Activated CD4-positive, alpha-beta T cell treated with anti-CD3 and anti-CD28 coated beads, Interleukin-2, Interleukin-4, amounts not matched to agents 100 ng/mL and 50 ng/mL, durations not matched to agents 16 hours and 8 hours (primary cell): ENCODE measurements at places on chromosomes 12 and 14.

- DNase-seq, result no peak
These were observed 1.7 kb downstream of the AVIL start for GRCh38 chr12:57816855-57817151.

DNA sequence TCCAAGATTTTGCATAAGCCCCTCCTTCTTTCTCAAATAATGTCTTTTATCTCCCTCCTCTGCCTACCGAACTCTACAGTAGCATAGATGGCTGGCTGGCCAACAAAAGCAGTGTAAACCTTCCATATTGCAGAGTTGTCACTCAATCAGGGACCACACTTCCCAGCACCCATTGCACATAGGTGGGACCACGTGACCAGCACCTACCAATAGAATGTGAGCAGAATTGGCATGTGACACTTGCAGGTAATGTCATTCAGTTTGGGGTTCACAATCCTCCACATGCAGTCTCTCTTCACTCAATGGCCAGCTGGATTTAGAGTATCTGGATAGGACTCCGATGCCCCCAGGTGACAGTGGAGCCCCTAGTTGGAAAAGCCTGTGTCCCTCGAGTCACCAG lies 190.3 kb upstream of the CRY1 start:
- no peak for DNase-seq

DNA sequence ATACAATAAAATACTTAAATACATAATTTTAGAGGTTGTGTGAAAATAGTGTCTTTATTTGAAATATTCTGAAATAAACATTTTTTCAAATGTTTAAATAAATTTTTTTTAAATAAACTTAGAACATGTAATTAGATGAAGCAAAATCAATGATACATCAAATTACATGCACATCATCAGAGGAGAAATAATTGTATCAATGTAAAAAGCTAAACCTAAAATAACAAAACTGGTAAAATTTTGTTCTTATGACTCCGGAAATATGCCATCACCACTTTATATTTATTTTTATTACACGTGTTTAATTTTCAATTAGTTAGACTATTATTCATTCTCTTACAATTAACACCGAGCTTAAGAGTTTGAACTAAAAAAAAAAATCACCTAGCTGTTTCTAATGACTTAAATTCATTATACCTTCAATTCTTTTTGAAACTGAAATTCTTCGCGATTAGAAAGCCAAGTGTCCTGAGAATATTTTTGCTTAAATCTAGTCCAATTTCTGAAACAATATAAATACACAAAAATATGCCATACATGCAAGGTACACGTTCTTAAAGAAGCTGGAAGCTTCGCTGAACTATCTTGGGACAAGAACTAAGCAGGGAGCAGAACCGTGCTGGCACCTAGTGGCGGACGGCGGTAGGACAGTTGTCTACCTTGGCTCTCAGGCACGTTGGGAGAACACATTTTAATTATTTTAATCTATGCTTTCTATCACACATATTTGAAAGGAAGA lies 230.5 kb downstream of the SLC25A21 start:
- DNase-seq, result peak; percentile 57

DNA sequence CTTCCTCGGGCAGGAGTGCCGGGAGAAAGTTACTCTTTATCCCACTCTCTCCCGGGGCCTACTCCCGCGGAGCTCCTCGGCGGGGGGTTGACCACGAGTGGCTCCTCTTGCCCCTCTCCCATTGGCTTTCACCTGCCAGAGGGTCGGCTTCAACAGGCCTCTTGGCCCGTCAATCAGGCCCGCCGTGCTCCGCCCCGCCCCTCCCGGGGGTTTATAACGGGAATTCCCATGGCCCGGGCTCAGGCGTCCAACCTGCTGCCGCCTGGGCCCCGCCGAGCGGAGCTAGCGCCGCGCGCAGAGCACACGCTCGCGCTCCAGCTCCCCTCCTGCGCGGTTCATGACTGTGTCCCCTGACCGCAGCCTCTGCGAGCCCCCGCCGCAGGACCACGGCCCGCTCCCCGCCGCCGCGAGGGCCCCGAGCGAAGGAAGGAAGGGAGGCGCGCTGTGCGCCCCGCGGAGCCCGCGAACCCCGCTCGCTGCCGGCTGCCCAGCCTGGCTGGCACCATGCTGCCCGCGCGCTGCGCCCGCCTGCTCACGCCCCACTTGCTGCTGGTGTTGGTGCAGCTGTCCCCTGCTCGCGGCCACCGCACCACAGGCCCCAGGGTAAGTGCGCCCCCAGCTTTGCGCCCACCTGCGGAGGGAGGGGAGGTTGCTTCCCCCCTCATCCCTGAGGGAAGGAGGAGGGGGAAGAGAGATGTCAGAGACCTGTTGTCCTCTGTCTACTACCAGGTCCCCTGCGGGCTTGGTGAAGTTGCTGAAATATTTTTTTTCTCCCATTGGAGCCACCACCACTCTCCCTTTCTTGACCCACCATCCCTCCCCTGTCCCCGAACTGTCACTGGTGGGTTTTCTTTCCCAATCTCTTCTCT lies at the start of gene SMOC1:
TSS of gene SMOC1 (plus strand) at position 242 of the 869 bp plus-strand sequence. CDS start at position 505, 263 bp downstream.
- peak; percentile 13 for DNase-seq

GRCh38 chr12:92065639-92066038 lies 80.0 kb downstream of the BTG1 start:
- no peak for DNase-seq

DNA sequence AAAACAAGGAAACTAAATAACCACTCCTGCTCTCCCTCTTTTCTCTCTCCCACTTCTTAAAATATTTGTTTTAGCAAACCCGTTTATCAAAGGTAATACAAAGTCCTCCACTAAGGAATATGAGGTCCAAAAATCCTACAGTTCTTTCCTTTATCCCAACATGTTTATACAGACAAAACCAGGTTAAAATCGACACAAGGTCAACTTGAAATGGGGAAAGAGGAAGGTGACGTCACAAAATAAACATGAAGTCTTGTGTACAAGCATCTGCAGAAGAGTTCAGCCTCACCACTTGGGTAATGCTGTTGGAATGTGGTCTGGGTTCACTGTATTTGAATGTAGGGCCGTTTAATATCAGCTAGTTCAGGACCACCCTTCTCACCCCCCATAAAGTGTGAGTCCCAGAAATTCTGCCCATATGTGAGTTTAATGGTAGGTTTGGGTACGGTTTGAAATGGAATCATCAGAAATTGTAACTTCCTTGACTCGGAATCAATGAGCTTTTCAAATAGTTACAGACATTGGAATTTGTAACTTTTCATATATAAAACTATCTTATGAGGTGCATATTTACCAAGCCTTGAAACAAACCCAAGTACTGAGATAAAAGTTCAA lies 120.0 kb upstream of the SLC38A2 start:
- DNase-seq, result no peak

DNA sequence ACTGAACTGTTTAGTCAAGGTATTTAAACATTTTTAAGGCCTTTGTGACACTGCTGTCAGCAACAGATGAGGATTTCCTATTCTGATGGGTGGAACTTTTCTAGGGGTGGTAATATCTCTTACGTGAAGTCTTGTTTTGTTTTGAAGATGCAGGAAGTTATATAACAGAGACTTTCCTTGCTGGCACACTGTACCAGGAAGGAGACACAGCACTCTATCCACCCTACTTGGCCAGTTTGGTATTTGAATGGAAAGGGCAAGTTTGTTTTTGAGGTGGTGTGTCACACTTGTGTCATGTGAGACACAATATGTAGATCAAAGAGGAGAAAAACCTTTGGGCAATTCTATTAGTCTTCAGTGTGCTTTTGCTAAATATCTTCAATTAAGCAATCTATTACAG lies 51.6 kb upstream of the SRP54 start:
- DNase-seq, result peak; percentile 60

GRCh38 chr14:31068235-31068634 lies 42.1 kb upstream of the STRN3 start:
- DNase-seq, result no peak

DNA sequence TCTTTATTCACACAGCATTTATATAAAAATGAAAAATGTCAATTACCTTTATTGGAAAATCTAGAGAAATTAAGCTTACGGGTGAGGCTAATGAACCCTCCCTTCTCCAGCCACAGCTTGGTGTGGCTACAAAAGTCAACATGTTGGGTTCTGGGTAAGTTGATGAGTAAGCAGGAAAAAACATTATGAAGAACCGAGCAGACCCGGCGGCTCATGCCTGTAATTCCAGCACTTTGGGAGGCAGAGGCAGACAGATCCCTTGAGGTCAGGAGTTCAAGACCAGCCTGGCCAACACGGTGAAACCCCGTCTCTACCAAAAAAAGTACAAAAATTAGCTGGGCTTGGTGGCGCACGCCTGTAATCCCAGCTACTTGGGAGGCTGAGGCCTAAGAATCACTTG lies 10.9 kb downstream of the NAA25 start:
- DNase-seq, result no peak

- no peak for DNase-seq
These were observed 21.8 kb downstream of the MDM1 start for GRCh38 chr12:68310370-68310769.

DNA sequence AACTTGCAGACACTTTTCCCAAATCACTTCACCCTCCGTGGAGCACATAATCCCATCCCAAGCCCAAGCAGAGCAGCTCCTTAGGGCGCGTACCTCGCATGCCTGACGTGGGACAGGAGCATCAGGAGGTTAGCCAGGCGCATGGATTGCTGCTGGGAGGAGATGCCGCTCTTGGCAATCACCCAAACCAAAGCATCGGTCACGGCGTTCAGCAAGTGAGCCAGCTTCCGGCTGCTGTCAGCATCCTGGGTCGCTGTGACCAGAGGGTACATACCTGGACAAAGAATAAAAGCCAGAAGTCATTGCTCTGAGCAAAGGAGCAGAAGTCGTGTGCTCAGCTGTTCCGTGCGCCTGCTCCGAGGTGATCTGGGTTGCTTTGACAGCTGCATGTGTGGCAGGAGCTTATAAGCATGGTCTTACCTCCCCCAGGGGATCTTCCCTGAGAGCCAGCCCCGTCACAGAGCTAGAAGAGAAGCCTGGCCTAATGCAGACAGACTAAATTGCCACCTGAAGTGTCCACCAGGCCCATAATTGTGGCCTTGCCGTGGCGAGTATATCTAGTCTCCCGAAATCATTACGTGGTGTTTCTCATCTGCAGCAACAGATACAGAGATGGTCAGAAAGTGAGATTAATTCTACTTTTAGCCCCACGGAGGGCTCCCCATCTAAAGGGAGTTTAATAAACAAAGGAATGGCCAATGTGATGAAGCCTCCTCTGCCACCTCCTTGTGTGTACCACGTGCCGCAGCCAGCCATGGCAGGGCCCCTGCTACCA lies 59.1 kb downstream of the ESR2 start:
- DNase-seq, result no peak

DNA sequence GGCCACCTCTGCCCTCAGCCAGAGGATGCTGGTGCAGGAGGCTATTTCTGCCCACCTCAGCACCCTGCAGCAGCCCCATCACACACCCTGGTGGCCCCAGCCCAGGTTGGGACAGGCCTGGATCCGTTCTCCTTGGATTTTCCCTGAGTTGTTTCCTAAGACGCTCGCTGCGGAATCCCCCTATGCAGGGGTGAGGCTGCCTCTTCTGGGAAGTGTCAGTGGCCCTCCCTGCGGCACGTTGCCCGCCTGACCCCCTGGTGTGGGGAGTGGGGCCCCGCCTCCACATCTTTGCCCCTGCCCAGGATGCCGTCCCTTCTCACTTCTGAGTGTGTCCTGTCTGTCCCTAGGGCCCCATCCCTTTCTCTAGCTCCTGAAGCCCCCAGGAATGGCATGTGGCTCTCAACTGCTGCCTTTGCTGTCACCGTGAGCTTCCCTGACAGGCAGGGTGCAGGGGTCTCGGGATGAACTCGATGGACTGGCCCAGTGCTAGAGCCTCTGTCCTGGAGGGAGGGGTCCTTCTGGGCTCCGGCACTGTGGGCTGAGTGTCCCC lies 594 bp upstream of the EXOC3L4 start:
- DNase-seq, result no peak

DNA sequence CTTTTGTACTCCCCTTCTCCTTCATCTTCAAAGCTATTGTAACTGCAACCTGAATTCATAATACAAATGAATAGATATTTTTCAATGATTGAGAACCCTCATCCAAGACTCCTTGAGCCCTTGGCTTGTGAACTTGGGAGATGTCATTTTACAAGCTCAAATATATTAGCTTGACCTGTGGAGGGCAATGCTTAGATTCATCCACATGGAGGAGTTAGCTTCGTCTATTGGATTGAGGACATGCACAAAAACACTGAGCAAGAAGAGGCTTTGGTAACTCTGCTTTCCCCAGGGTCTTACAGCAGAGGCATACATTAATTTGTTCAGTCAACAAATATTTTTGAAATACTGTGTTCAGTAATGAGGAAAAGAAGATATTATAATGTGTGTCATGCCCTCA lies 101.1 kb downstream of the OTOGL start:
- DNase-seq, result no peak

DNA sequence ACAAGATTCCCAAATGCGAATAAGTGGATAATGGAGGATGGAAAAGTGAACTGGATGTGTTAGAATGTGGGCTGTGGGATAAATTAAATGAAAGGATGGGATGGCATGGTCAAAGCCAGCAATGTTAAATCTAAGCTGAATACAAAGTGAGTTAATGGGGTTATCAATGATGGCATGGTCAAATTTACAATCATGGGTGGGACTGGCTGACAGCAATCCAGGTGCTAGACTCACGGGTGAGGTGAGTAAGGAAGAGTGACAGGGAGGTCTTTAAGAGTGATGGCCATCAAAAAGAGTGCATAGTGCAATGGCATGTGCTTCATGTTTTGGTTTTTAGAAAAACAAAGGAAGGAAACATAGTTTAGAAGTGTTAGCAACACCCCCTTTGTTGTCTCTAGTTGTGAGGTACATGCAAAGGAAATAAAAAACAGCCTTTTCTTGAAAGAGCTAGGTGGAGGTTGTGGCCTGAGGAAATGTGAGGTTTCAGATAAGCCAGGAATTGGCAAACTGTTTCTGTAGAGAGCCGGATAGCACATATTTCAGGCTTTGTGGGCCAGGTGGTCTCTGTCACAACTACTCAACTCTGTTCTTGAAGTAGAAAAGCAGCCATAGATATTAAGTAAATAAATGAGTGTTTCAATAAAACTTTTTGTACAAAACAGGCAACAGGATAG lies 328.7 kb downstream of the RPL10L start:
- DNase-seq, result no peak

- peak; percentile 90 for DNase-seq
These were observed 37.6 kb downstream of the PACS2 start for GRCh38 chr14:105351920-105352851.
